ENCODE measurements at places on chromosomes 11 and 22.

- DNase-seq = no peak
These were observed 15.9 kb downstream of the RHOG start for GRCh38 chr11:3824714-3825472.

DNA sequence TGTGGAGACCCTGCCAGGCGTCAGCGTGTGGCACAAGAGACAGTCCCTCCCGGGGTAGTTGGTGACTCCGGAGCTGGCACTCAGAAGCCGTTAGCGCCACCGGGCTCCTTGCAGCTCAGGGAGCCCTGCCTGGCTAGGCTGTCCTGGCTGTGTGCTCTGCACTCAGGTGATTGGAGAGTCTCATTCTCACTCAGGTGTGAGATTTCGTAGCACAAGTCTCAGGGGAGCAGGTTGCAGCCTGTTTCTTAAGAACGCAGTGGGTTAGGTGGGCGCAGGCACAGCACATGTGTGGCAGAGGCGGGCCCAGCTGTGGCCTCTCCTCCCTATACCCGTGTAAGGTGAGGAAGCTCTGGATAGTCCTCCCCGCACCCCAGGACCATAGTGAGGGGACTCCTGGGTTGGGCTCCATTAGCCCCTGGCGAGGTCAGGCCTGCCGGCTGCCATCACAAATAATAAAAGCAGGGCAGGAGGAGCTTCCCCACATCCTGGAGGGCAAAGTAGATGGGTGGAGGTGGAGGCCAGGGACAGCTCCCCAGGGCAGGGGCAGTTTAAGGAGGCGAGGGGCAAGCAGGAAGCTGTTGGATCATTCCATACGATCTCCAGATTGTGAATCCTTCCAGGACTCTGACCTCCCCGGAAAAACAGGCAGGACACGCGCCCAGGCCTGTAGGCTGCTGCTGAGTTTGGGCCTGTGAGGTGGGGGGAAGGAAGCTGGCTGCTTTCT is 39.4 kb downstream of the SBF1 start:
- DNase-seq = no peak

- DNase-seq = no peak
These were observed 38.3 kb downstream of the PIK3IP1 start for GRCh38 chr22:31253949-31254348.

- no peak for DNase-seq
These were observed 9.7 kb downstream of the TUB start for GRCh38 chr11:8090756-8091155.

- no peak for DNase-seq
These were observed 42.0 kb upstream of the FADD start for GRCh38 chr11:70161043-70161625.

GRCh38 chr11:119115484-119116234 is 5.7 kb upstream of the HINFP start:
- DNase-seq = no peak

DNA sequence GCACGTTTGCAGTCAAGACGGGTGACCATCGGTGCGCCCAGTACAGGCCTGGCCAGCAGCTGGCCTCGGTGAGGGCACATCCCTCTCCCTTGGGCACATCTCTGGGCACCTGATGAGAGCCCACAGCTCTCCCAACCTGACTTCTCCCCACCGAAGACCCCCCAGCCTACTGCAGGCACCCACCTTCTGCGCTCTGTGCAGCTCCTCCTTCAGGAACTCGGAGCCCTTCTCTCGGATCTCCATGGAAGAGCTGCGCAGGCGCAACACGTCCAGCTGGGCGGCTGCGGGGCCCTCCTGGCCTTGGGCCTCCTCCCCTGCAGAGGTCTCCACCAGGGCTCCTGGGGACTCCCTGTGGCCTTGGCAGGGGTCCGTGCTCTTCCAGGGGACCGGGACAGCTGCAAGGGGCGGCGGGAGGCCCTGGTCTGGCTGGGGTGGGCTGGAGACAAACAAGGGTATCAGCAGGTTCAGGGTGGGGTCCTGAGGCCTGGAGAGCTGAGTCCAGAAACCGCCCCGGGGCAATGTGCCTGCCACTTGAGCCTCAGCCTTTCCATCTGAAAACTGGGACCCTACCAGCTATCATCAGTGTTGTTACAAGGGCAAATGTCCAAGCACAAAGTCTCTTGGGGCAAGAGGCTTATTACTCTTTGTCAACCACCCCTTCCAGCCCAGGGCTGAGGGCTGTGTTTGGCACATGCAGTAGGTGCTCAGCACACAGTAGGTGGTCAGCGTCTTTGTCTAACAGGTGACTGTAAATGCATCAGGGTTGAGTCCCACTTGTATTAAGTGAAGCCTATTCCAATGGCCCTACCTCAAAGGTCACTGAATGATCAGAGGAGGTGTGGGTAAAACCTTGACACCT is 9.3 kb downstream of the RAB3IL1 start:
- DNase-seq = no peak

- no peak for DNase-seq
These were observed 4.6 kb downstream of the CFL1 start for GRCh38 chr11:65853246-65853979.

GRCh38 chr11:114097832-114098231 is 38.3 kb downstream of the ZBTB16 start:
- DNase-seq = no peak

DNA sequence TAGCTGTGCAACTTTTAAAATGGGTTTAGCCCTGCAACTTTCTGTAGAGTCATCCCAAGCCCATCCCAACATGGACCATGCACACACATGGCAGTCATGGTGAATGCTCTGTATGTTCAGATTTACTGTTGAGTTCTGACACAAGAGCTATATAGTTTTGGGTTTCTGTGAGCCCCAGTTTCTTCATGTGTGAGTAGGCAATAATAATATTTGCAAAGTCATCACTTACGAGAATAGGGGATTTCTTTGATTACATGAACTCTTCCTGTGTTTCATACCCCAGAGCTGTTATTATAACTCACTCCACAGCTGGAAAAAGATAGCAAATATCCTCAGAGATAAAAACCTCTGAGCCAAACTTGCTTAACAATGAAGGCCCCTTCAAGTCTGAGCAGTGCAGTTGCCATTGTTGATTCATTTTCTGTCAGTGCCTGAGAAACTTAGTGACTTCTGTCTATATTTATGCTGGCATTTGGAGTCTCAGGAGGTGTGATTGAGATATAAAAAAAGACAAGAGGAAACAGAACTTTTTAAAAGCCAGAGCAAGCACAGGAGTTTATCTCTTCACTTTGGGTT is 767.9 kb upstream of the API5 start:
- DNase-seq = no peak

- no peak for DNase-seq
These were observed 807 bp upstream of the WT1 start for GRCh38 chr11:32435942-32436750.

GRCh38 chr11:122864386-122865115 is 18.0 kb upstream of the JHY start:
- DNase-seq = no peak

- DNase-seq = no peak
These were observed 60.2 kb upstream of the HMGXB4 start for GRCh38 chr22:35197071-35197470.

- no peak for DNase-seq
These were observed 429.2 kb downstream of the MN1 start for GRCh38 chr22:27372364-27372763.

- DNase-seq = no peak
These were observed 2.6 kb upstream of the ZC3H12C start for GRCh38 chr11:110090466-110091026.

- no peak for DNase-seq
These were observed 2.8 kb downstream of the MYH9 start for GRCh38 chr22:36384766-36385481.

- no peak for DNase-seq
These were observed 11.2 kb downstream of the MCAM start for GRCh38 chr11:119305556-119306372.

DNA sequence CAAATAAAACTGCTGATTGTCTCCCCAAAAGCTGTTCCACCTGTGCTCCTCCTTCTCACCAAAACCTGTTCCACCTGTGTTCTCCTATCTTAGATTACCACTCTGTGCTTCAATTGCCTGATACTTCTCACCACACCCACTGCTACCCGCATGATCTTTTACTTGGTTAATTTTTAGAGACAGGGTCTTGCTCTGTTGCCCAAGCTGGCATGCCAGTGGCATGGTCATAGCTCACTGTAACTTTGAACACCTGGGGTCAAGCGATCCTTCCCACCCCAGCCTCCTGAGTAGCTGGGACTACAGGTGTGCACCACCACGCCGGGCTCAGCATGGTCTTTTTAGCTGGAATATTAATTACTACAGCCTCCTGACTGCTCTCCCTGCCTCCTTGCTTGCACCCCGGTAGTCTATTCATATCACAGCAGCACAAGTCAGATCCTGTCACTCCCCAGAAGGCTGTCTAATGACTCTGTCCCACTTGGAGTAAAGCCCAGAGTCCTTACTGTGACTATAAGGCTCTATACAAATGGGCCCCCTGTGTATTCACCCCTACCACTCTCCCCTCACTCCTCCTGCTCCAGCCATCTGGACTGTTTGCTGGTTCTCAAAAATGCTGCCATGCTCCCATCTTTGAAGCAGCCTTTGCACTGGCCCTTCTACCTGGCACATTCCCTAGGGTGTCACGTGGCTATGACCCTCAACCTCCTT is 3.5 kb downstream of the C11orf91 start:
- DNase-seq = no peak

- DNase-seq = no peak
These were observed 76.2 kb downstream of the ZBTB16 start for GRCh38 chr11:114135737-114136151.

DNA sequence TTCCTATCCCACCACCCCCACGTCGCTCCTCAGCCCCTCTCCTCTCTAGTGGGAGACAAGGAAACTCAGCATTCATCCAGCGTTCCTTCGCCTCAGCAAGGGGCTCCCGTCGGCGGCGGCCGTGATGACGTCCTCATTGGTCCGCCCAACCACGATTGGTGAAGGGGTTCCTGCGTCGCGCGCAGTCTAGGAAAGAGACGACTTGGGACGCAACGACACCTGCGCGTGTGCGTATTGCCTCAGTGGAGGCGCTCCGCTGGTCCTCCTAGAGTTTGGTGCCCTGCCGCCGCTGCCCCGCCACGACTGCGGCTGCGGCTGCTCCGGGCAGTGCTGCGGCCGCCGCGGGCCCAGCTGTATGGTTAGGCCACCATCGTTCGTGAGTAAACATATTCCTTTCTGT is 56.6 kb downstream of the CCDC81 start:
- no peak for DNase-seq

DNA sequence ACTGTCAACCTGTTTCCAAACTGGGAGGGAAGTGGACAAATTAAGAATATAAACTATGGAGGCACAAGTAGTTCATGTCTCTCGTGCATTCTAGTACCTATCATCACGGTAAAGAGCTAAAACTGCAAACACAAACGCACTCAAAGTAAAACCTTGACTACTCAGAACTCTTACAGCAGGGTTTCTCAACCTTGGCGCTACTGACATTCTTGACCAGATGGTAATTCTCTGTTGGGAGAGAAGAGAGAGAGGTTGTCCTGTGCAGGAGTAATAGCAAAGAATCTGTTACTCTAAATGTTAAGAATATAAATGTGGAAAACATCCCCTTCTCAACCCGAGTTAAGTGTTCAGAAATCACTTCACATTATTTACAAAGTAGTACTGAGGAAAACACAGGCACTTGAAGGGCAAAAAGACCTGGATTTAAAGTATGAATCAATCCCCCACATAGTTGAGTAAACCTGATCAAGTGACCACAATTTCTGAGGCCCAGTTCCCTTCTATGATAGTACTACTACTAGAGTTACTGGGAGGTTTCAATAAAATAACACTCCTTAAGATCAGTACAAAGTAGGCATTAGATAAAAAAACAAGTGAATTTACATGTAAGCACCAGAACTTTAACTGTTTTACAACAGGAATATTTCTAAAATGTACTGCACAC is 73.1 kb upstream of the ARHGAP32 start:
- no peak for DNase-seq

GRCh38 chr11:124315052-124315451 is 1.3 kb upstream of the OR8D1 start:
- DNase-seq = no peak

DNA sequence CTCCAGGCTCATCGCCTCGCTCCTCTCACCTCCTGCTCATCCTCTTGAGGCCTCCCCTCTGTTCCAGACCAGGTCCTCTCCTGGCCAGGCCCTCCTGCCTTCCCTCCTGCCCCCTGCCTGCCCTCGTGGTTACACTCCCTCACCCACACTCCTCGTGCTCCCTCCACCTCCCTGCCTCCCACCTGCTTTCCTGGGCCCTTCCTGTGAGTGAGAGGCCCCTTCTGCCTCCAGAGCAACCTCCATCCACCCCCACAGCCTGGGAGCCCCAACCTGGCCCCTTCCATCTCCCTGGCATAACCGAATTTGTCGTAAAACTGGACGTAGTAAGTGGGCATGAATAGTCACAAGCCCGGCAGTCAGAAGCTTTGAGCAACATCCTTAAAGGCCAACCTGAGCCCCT is 4.5 kb downstream of the APOBEC3G start:
- no peak for DNase-seq

GRCh38 chr11:113540416-113541330 is 65.5 kb upstream of the DRD2 start:
- no peak for DNase-seq

- no peak for DNase-seq
These were observed 8.3 kb upstream of the HTR3B start for GRCh38 chr11:113896156-113896879.

GRCh38 chr22:40746428-40747220 is 67.3 kb downstream of the MCHR1 start:
- DNase-seq = no peak

- DNase-seq = peak; percentile 34
These were observed at the start of gene APOBEC3C for GRCh38 chr22:39013942-39014722. Gene APOBEC3C, plus strand, starts transcription at chr22:39014257. Its CDS starts 106 bp downstream, at chr22:39014363.

DNA sequence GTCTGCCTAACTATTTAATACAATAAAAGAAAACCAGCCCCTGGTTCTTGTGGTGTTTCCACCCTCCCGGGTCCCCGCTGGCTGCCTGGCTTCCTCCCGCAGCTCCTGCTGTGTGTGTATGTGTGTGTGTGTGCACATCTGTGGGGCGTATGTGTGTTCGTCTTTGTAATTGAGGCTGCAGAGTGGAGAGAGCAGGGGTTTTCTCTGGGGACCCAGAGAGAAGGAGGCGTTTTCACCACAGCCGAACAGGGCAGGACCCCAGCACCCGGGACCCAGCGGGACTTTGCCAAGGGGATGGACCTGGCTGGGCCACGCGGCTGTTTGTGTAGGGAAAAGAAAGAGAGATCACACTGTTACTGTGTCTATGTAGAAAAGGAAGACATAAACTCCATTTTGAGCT is 42.7 kb downstream of the IGLL1 start:
- DNase-seq = no peak

DNA sequence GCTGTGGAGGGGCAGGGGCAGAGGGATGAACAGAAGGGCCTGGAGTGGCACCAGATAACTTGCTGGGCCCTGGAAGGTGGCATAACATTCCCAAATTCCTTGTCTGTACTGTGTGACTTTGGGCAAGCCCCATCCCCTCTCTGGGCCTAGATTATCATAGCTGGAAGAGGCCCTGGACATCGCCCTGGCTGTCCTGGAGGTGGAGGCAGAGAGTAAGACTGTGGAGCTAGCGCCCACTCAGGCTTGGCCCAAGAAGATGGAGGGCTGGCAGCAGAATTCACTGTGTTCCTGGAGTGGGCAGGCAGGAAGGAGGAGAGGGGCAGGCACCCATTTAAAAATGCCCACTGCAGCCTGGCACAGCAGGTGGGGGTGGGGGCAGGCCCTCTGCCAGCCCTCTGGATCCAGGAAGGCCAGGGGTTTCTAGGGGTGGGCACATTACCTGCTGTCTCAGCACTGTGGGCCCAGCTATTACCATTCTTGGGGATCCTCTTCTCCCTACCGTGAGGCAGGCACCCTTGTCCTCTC is 22.6 kb downstream of the ARHGEF17 start:
- DNase-seq = no peak

- peak; percentile 80 for DNase-seq
These were observed 14.9 kb downstream of the FZD4 start for GRCh38 chr11:86940122-86940777.

GRCh38 chr11:96279018-96279895 is 63.7 kb downstream of the MAML2 start:
- no peak for DNase-seq

- DNase-seq = no peak
These were observed 278 bp downstream of the MMP26 start for GRCh38 chr11:4704790-4705334.
